SJCRH30 (cell line): ENCODE measurements at places on chromosomes 2 and 18. TPM values are rescaled to one million over a fixed set of nuclear protein-coding genes. Genes with fewer than 3 reads are reported as not detected.

Gene AMER3
- not detected in 2 replicates for total RNA-seq

Gene LRP2
- total RNA-seq: 0.03 TPM in 1 of 2 replicates, not detected in the other

Gene CDH19
- 21.4 and 22.3 TPM in 2 replicates for total RNA-seq

DNA sequence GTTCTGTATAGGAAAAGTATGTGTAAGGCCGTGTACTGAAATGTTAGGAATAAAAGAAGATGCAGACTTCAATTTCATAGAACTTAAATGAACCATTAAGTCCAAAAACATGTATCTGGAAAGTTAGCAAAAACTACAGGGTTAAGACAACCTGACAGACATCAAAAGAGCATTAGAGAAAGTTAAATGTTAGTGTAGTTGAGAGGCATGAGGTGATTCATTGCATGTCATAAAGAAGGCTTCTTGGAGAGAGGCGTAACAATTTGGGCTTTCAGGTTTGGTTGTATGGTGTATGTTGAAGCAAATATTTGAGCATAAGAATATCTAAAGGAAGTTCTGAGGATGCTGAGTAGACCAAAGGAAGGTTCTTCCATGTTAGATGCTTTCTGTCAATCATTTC lies 6.3 kb downstream of the EPC2 start:
- no peak overlapping the region for H3K27ac ChIP-seq
- H3K4me1 ChIP-seq: peaks cover 12% of the 10 kb centered on the region

DNA sequence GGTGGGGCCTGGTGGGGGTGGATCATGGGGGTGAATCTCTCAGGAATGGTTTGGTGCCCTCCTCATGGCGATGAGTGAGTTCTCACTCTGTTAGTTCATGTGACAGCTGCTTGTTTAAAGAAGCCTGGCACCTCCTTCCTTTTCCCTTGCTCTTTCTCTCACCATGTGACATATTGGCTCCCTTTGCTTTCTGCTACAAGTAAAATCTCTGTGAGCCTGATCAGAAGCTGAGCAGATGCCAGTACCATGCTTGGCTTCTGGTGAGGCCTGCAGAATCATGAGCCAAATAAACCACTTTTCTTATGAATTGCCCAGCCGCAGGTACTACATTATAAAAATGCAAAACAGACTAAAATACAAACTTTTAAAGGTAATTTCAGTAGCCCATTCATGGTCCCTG lies 73.4 kb upstream of the TEX51 start:
- no peak for DNase-seq
- H3K4me1 ChIP-seq: peaks cover 7% of the 10 kb centered on the region; the same call in 1 of the 2 replicates
- H3K4me3 ChIP-seq: no peak overlapping the region
- H3K27ac ChIP-seq: no peak overlapping the region
- no peaks in the 10 kb centered on the region for H3K36me3 ChIP-seq

DNA sequence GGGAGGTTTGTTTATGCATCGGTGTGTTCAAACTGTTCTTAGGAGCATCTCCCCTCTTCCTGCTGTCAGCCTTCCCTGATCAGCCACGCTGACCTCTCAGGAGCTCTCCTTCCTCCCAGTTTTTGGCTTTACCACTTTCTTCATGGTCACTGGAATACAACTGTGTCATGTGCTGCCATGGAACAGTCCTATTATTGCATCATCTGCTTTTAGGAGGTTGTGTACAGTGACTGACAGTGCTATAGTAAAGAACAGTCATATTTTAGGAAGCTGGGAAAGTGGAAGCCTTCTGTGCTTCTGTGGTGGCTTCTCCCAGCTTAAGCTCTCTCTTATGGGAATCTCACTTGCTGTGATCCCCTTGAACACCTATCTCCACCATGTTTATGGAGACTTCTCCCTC lies 165.5 kb downstream of the TPGS2 start:
- no peak overlapping the region for H3K27ac ChIP-seq
- no peak overlapping the region for H3K4me3 ChIP-seq
- no peaks in the 10 kb centered on the region for H3K4me1 ChIP-seq
- no peaks in the 10 kb centered on the region for H3K27me3 ChIP-seq
- DNase-seq: no peak
- no peaks in the 10 kb centered on the region for H3K36me3 ChIP-seq

GRCh38 chr2:239884051-239884405 lies 141.1 kb downstream of the NDUFA10 start:
- no peaks in the 10 kb centered on the region for H3K36me3 ChIP-seq
- no peak overlapping the region for H3K27ac ChIP-seq
- H3K27me3 ChIP-seq: no peaks in the 10 kb centered on the region

DNA sequence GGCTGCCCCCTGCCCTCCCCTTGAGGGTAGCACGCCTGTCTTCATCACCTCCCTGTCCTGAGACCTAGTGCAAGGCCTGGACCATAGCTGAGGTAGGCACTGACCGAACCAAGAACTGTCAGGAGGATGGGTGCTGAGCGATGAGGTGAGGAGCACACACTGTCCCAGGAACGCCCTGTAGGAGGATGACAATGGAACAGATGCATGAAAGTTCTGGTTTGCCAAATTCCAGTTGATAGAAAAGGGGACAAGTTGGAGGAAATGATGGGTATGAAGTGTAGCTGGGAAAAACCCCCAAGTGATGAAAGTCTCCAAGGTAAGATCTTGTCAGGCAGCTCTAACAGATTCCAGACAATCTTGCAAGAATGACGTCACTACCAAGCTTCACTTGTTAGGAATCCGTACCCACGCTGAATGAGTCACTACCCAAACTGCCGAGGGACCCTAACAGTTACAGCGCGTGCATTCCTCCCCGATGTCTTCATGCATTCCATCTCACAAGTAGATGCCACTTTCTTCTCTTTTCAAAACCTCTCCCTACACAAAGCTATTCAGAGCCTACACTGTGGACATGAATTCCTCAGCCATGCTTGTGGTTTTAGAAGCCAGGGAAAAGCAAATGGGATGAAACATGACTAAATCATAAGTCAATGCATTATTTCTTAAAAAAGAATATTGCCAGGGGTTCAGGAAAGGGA lies 27.6 kb downstream of the MRPL33 start:
- no peaks in the 10 kb centered on the region for H3K36me3 ChIP-seq
- peak overlapping the region; percentile 1; the same call in 1 of the 2 replicates for H3K4me3 ChIP-seq
- peaks cover 45% of the 10 kb centered on the region for H3K4me1 ChIP-seq

- DNase-seq: no peak
- no peak overlapping the region for H3K27ac ChIP-seq
- H3K4me3 ChIP-seq: no peak overlapping the region
- no peaks in the 10 kb centered on the region for H3K27me3 ChIP-seq
These were observed 3.7 kb downstream of the GPR35 start for GRCh38 chr2:240628808-240629618.

- H3K4me3 ChIP-seq: no peak overlapping the region
- peak overlapping the region; percentile 3; the same call in 1 of the 2 replicates for H3K27ac ChIP-seq
- H3K36me3 ChIP-seq: no peaks in the 10 kb centered on the region
- H3K4me1 ChIP-seq: peaks cover 24% of the 10 kb centered on the region
These were observed 52.7 kb downstream of the MAP2 start for GRCh38 chr2:209476367-209477208.

DNA sequence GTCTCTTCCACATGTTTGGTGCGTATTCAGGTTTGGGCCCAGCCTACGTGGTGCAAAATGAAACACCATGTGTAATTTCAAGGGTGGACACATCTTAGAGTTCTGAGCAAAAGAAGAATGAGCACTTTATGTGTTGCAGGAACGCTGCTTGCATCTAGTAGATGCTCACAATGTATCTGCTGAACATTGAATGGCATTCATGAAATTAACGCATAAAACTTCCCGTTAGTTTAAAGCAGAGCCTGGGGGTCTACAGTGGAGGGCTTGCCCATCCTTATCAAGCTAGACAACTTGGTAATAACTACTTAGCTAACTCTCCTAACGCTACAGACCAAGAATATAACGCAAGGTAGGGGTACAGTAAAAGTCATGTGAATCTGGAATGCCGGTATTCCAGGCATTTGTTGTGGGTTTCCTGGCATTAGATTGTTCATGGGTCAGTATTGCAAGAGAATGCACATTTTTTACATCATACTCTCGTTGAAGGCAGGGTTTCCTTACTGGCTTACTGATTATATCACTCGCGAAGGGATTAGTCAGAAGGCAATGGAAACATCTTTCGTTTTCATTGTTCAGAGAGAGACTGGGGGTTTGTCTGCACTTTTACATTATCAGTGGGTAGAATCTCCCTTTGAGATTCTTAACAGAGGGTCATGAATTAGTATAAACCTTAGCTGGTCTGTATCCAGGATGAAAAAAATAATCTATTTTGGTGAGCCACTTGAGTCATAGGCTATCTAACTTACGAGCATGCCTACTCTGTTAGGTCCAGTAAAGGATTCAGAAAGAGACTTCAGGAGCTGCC lies 229.5 kb upstream of the EPAS1 start:
- no peak overlapping the region for H3K4me3 ChIP-seq
- H3K4me1 ChIP-seq: peaks cover 36% of the 10 kb centered on the region
- peak overlapping the region; percentile 18; the same call in 1 of the 2 replicates for H3K27ac ChIP-seq
- H3K36me3 ChIP-seq: no peaks in the 10 kb centered on the region
- no peak for DNase-seq
- H3K27me3 ChIP-seq: no peaks in the 10 kb centered on the region

DNA sequence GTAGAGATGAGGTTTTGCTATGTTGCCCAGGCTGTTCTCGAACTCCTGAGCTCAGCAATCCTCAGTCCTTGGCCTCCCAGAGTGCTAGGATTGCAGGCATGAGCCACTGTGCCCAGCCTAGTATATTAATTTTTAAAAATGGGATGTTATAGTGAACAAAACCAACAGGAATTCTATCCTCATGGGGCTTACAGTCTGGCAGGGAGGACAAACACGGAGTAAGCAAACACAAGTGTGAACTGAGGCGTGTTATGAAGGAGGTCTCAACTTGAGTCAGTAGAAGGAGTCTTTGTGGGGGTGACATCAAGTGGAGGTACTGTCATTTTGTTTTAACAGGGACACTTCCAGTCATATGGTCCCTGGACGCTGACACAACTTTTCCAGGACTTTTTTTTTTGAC lies 33.1 kb downstream of the EMILIN2 start:
- H3K4me1 ChIP-seq: no peaks in the 10 kb centered on the region
- no peaks in the 10 kb centered on the region for H3K36me3 ChIP-seq
- H3K27me3 ChIP-seq: no peaks in the 10 kb centered on the region
